ENCODE measurements at places on chromosomes 6 and 20.
A peak's percentile ranks its signal among the peaks of the same experiment; 100 is the strongest.

- no peak for DNase-seq
These were observed 239.5 kb downstream of the SLC24A3 start for GRCh38 chr20:19451923-19452295.

- DNase-seq: peak; percentile 42
These were observed 259.1 kb downstream of the ARID1B start for GRCh38 chr6:157036245-157036711.

DNA sequence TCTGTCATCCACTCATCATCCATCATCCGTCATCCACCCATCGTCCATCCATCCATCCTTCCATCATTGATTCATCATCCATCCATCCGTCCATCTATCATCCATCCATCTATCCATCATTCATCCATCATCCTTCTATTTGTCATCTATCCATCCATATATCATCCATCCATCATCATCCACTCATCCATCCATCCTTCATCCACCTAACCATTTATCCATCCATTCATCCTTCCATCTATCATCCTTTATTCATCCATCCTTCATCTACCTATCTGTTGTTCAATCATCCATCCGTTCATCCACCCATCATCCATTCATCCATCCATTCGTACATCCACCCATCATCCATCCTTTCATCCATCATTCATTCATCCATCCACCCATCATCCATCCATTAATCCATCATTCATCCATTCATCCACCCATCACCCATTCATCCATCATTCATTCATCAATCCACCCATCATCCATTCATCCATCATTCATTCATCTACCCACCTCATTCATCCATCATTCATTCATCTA is 266.4 kb downstream of the CDH4 start:
- DNase-seq: no peak

GRCh38 chr6:145110109-145110508 is 625.2 kb downstream of the EPM2A start:
- no peak for DNase-seq

DNA sequence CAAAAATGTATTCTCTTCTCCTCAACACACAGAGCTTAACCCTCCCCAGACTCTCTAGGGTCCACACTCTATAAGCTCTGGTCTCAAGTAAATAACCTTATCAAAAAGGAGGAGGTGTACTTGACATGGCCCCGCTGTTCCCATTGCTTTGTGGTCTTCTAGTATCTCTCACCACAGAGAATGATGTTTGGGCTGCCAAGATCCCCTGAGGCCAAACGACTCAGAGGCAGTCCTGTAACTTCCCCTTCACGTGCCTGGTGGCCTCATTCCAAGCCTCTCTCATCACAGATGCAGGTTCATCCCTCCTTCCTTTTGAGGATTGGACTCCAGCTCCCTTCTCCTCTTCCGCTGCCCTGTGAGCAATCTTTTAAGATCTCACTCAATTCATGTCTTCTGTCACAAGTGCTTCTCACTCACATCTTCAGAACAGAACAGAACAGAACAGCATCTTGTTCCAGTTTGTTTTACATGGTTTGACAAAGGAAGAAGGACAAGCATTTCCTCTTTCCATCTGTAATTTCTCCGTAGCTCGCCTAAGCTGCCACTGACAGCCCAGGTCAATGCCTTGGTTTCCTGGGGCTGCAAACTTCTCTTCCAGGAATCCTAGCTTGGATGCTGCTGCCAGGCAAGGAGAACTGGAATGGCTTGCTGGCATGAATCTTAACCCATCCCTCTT is 541.5 kb downstream of the CD83 start:
- DNase-seq: no peak

GRCh38 chr6:155050311-155050710 is 55.2 kb downstream of the TIAM2 start:
- DNase-seq: peak; percentile 67

DNA sequence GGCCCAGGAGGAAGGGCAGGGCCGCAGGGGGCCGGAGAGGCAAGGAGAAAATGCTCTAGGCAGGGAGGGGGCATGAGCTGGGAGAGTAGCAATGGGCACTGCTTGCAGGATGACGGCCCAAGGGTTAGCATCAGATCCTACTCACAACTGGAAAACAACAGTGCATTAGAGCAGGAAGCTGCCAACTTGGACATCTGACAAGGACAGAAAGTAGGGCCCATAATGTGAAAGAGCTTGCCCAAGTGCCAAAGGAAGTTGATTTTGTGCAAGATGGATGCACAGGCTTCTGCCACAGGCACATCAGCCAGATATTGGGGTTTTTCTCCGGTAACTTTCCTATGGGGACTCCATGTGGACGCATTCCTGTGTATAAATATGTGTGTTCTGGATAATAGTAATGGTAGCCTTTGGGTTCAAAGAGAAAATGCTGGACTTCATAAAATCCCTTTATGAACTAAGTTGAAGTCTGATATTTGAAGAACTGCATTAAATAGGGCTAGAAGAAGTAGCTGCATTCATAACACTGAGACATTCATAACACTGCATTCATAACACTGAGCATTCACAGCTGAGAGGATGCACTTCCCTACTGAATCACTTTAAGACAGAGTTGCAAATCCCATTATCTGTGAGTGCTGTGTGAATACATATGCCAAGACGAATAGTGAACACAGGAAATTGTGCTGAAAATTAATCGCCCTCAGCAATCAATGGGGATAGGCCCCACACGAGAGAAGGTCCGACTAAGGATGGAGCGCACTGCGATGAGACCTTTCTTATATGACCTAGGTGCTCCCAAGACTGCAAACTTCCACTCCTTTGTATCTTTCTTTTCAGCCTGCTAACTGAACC is 235.6 kb upstream of the PRDM1 start:
- no peak for DNase-seq

DNA sequence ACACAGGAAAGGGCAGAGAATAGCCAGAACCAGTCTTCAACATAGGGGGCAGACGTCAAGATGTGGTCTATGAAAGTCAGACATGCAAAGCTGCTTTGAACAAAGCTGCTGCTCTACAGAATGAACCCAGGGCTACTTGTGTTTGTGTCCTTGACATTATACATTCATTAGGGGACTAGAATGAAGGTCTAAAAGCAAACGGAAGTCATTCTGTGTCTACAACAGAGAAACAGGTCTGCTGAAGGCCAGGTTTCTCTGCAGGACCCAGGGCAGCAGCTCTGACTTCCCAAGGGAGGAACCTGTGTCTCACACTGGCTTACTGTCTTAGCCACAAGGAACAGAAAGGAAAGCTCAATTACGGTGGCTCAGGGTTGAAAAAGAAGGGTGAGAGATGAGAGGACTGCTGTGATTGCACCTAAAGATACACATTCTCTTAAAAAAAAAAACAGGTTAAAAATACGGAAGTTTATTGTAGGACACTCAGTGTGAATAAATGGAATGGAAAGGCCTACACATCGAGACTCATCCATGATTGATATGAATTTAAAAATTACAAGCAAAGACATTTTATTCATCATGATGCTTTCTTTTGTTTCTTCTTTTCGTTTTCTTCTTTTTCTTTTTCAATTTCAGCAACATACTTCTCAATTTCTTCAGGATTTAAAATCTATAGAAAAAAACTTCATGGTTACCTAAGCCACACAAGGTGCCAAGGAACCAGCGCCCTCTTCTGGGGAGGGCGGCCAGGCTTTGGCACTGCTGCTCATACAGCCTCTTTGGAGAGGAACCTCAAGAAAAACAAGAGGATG is 6.7 kb downstream of the PSMA7 start:
- DNase-seq: peak; percentile 83

DNA sequence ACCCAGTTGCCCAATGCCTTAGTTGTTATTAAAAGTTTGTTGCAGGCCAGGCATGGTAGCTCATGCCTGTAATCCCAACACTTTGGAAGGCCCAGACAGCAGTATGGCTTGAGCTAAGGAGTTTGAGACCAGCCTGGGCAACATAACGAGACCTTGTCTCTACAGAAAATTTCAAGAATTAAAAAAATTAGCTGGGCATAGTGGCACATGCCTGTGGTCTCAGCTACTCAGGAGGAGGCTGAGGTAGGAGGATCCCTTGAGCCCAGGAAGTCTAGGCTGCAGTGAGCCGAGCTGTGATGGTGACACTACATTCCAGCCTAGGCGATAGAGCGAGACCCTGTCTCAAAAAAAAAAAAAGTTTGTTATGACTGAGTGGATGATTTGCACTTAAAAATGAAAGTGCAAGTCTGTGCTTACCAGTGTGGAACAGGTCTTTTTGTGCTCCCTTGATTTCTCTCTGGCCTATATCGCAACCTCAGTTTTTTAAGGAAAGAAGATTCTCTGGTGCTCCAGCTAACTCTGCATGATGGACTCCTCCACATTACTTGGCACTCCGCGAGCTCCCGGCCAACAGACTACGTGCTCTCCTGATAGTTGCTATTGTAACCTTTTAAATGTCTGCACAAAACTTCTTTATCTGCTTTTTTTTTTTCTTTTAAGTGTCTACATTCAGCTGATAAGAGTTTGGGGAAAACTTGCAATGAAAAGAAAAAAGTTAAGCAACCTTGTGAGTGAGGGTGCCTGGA is 22.1 kb downstream of the ZKSCAN3 start:
- no peak for DNase-seq

DNA sequence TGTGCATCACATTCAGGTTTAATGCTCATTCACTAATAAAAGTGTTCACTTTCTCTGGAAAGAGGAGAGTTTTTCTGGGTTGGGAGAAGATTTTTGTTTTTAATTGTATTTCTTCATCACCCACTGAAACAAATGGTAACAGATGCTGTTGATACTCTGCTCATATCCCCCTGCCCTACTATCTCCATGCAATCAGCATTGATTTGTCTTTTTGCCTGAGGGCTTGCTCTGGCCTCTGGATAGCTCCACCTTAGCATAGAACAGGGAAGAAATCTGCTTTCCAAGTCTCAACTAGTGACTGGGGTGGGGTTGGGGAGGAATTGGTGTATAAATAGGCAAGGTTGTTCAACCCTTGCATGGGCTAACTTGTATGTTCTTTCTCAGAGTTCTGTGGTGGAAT is 296.4 kb downstream of the KHDRBS2 start:
- DNase-seq: no peak

DNA sequence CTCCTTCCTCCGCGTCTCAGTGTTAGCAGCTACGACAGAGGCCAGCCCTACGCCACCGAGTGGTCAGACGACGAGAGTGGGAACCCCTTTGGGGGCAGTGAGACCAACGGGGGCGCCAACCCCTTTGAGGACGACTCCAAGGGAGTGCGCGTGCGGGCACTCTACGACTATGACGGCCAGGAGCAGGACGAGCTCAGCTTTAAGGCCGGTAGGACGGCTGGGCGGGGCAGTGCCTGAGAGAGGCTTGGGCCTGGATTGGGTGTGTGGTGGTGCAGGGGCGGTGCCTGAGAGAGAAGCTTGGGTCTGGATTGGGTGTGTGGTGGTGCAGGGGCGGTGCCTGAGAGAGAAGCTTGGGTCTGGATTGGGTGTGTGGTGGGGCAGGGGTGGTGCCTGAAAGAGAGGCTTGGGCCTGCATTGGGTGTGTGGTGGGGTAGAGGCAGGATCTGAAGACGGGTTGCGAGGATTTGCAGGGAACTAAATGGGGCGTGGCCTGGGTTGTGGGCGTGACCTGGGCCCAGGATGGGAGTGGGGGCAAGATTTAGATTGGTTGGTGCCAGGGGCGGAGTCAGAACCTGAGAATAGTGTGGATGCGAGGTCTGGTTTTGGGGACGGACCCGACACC is 24.4 kb downstream of the SPDEF start:
- peak; percentile 86 for DNase-seq

DNA sequence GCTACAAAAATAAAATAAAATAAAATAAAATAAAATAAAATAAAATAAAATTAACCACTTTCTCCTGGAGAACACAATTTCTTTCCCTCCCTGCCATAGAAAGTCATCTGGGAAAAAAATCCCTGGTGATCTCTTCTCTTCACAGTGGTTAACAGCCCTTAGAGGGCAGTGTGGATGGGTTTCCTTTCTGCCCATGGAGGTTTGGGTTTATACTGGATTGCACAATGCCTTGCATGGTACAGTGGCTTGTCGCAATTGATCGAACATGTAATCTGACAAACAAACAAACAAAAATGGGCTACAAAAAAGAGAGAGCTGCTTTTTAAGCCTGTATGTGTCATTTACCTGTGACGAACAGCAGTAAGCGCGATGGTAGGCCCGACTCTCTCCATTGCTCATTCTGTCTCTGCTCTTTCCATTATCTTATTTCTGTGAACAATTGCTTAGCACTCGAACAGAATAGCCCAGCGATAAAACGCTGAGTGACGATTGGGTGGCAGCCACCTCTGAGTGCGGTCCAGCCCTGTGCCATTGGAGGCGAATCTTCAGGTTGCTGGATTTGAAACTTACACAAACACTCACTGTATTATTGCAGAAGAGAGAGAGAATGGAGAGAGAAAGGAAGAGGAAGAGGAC is 166.1 kb downstream of the CD83 start:
- DNase-seq: no peak

DNA sequence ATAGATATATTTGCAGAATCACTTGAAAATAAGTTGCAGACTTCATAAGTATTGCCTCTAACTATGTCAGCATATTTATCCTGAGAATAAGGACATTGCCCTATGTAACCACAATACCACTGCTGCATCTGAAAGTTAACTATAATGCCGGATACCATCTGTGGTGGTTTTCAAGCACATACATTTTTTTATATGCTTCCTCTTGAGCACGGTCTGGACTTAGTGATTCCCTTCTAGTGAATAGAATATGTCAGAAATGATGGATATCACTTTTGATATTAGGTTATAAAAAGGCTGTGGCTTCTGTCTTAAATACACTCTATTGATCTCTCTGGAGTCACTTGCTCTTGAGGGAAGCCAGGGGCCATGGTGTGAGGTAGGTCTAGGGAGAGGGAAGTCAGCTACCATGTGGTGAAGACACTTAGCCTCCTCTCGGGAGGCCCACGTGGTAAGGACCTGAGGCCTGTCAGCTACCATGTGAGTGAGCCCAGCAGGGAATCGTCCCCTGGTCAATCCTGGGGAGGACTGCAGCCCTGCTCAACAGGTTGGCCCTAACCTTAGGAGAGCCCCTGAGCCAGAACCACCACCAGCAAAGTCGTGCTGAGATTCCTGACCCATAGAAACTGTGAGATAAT is 57.5 kb downstream of the CCDC170 start:
- peak; percentile 2 for DNase-seq

GRCh38 chr20:53856300-53857295 is 213.8 kb downstream of the BCAS1 start:
- no peak for DNase-seq

- no peak for DNase-seq
These were observed 18.8 kb downstream of the SYNDIG1 start for GRCh38 chr20:24488064-24488799.

DNA sequence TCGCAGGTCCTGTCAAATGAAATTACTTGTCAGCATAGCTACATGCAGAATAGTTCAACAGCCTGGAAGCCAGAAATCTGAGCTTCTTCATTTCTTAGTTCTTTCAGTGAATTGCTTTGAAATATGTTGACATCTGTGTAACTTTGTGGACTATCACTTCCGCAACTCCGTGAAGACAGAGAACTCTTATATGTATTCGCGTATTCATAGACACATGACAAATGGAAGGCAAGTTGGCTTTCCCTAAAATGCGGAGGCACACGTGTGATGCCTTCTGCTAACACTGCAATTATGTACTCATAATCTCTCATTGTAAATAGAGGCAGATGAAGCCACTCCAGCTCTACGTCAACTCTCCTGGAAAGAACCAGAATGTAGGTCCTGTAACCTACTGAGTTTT is 701.5 kb downstream of the PRKN start:
- DNase-seq: no peak

GRCh38 chr6:26155061-26155930 is 68.1 kb downstream of the HFE start:
- DNase-seq: no peak

GRCh38 chr20:48238781-48239180 is 453.5 kb upstream of the SULF2 start:
- peak; percentile 15 for DNase-seq
